ENCODE measurements at places on chromosomes 7 and 10.
A peak's percentile ranks its signal among the peaks of the same experiment; 100 is the strongest.

GRCh38 chr10:114073395-114074186, 29.9 kb downstream of the ADRB1 start:
- no peak for DNase-seq

GRCh38 chr10:27241652-27242472, 1.3 kb upstream of the ACBD5 start:
- peak; percentile 88 for DNase-seq

DNA sequence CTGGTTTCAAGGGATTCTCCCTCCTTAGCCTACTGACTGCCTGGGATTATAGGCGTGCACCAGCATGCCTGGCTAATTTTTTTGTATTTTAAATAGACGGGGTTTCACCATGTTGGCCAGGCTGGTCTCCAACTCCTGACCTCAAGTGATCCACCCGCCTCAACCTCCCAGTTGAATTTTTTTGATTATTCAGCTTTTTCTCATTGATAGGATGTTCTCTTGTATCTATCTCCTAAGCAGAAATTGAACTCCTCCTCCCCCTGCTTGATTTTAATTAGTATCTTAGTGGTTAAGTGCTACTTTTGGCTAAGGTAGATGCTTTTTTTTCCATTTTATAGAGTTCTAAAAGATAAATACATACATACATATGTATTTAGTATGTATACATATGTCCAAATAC, 101.0 kb downstream of the ZNF277 start:
- no peak for DNase-seq

DNA sequence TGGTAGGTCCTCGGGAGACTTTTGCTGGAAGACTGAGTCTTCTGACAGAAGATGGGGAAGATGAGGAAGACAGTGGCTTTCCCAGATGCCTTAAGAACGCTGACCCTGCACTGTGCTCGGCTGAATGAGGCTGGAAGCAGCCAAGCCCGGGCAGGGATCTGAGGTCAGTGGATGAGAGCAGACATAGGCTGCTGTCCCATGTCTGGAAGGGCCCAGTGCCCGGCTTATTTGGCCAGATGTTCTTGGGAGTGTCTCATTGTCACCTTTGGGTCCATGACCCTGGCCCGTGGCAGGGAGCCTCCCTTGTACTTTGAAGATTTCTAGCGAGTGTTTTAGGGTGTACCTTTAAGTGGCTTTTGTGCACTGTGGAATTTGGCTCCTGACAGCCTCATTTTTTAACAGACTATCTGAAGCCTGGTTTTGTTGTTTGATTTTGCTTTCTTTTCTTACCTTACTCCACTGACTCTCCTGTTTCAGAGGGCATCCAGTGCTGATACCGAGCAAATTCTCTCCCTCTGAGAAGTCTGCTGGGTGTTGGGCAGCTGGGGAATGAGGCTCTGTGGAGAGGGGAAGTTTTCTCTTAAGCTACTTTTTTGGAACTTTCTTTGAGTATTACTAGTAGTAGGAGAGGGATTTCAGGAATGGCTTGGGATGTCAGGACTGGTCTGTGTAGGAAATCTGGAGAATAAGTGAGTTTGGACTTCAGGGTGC, 61.4 kb downstream of the CREB5 start:
- DNase-seq: no peak

GRCh38 chr10:8712656-8713055, 658.2 kb downstream of the GATA3 start:
- DNase-seq: no peak

DNA sequence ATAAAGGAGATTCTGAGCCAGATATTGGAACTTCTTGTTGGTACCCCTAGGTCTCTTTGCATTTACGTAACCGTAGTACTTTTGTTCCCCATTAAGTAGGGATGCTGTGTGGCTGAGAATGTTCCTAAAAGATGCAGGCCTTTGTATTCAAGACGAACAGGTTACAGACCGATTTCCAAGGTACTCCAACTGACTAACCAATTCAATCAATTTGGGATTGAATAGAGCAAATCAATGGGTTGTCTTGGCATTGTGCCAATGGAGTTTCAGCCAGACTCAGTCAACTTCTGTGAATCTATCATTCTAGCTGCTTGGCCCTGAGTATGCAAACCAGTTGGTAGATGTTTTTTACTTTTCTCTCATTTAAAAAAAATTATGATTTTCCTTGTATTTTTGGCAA, 347.3 kb upstream of the NPVF start:
- DNase-seq: no peak

GRCh38 chr10:70662362-70663220, 9.7 kb upstream of the ADAMTS14 start:
- no peak for DNase-seq

- DNase-seq: no peak
These were observed 135.5 kb downstream of the SLIT1 start for GRCh38 chr10:97050205-97050745.

- no peak for DNase-seq
These were observed 194.3 kb downstream of the ZMYND11 start for GRCh38 chr10:329361-330099.

DNA sequence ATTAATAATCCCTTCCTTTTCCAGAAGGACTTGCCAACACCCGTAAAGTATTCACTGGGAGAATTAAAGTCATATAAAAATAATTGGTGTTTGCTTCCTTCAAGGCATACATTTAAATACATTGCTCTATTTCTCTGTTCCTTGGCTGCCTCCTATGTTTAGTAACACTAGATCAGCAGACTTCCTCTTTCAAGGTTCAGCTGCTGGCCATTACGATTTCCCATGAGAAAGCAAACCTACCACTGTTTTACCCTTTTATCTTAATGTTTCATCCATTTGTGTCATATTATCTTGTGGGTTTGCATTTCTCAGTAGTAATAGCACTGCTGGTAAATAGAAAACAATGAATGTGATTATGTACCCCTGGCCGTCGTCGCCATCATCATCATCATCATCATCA, 313.8 kb upstream of the BMPER start:
- no peak for DNase-seq

DNA sequence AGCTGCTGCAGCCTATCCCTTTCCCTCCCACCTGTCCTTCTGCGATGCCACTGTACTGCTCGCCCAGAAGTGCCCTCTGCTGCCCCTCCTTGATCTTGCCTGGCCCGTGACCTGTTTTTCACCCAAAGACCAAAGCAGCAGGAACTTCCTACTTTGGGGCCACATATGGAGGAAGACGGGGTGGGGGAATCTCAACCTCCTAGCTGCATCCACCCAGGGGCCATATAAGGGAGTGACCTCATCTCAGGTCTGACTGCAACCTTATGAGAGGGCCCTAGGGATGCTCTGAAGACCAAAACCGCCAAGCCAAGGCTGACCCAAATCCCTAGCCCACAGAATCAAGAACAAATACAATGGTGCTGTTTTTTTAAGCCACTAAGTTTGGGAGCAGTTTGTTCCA, 15.7 kb downstream of the PRKCQ start:
- DNase-seq: no peak

DNA sequence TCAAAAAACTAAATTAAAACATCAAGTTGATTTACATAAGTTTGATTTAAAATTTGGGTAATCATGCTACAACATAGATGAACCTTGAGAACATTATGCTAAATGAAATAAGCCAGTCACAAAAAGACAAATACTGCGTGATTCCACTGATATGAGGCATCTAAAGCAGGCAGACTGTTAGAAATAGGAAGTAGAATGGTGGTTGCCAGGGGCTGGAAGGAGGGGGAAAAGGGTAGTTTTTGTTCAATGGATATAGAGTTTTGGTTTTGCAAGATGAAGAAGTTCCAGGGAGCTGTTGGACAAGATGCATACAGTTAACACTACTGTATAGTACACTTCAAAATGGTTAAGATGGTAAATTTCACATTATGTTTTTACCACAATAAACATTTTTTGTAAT, 45.0 kb upstream of the IFRD1 start:
- no peak for DNase-seq

- no peak for DNase-seq
These were observed 170.4 kb downstream of the BMPER start for GRCh38 chr7:34075523-34076370.

DNA sequence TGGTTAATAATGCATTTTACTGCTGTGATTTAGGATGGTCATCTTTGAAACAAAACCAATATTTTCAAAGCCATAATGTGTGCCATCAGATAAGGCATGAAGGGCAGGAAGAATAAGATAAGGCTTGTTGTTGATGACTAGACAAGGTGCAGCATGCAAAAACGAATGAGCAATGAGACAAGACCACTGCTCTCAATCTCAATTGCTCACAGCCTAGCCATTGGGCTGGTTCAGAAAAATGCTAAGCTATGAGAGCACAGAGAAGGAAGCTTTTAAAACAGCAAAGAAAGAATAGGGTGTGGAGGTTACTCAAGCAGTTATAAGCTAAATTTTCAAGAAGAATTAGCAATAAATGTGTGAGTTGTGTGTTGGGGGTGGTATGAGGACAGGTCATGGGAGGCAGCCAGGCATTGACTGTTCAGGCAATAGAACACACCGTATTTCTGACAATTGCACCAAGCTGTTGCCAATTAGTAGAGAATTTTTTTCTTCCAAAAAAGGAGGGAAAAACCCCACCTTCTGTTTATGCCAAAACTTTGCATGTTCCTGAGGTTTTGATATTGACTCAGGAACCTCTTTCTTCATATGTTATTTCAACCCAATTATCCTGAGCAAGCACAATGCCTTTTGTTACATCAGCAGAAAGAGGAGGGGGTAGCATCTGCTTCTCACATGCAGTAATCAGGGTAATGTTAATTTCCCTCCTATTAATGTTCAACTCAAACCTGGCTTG, 276.5 kb downstream of the HDAC9 start:
- no peak for DNase-seq

DNA sequence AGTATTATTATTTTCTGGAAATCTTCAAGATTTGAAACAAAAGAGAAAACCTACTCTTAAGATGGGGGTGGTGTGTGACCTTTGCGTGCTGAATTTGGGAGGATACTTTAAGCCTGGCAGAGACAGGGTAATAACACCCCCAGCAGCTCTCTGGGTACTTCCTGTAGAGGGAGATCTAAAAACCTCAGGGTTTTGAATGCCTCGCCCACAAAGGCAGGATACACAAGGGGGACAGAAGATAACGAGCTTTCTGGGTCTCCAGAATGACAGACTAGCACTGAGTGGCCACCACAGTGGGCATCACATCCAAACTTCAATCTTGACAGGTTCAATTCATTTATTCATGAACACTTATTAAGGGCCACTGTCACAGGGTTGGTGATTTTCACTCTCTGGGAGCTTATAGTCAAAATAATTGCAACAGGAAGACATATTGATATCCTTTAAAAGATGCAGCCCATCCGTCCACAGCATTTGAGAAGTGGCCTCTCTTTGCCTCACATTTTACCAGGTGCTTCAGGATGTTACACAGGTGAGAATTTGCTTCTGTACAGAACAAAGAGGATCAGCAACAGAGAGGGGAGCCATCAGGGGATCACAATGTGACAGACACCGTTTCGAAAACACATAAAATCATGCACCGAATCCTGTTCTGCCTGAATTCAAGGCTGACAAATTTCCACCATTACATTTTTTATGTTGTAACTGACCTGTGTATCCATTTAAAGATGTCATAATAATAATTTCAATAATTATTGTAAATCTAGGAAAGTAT, 14.3 kb downstream of the CPA1 start:
- DNase-seq: no peak

- no peak for DNase-seq
These were observed 102.0 kb upstream of the ARMC3 start for GRCh38 chr10:22825841-22826240.

- DNase-seq: no peak
These were observed 51.2 kb upstream of the RELN start for GRCh38 chr7:104040666-104041065.

DNA sequence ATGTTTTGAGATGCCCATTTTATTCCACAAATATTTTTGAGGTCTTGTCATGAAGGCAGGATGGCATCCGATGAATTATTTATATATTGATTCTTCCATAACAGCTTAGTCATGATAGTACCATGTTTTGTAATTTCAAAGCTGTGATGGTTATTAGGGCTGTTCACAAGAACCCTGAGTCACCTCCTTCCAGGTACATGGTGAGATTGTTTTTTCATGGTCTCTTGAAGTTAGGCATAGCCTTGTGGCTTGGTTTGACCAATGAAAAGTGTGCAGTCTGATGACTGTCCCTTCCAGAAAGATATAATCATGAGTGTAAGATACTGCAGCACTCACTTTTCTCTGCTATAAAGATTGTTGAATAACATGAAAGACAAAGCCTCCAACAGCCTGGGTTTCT, 274.8 kb downstream of the FGFR2 start:
- DNase-seq: no peak

DNA sequence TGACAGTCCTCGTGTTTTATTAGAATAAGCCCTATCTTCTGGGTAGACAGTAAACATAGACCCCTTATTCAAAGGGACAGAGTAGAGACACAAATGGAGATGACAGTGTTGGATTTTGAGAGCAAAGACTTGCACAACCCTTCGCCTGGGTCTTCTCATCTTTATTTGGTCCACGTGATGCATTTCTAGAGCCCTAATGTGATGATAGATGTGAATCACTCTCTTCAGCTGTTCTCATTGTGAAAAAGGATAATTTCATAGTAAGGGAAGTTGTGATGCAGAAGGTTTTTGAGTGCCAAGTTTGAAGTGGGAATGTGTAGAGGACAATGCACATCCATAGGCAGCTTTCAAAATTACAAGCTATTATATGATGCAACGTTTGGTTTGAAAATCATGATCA, 86.3 kb downstream of the CREB5 start:
- no peak for DNase-seq

GRCh38 chr7:55077561-55078410, 59.0 kb downstream of the EGFR start:
- no peak for DNase-seq

DNA sequence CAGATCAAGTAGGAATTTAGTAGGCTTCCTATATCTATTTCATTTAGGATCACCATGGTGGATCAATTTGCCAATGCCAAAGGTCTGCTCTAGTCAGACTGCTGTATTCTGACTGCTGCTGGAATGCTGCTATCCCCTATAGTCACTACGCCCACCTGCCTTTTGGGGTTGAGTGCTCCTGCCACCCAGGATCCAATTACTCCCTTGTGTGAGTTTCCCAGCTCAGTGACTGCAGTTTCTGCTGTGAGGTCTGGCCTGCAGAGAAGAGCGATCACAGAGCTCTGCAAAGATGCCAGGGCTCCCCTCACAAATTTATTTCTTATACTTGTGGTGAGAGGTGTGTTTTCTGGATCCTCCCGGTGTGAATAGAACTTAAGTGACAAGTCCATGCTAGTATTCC, 88.1 kb upstream of the FOXI2 start:
- no peak for DNase-seq

DNA sequence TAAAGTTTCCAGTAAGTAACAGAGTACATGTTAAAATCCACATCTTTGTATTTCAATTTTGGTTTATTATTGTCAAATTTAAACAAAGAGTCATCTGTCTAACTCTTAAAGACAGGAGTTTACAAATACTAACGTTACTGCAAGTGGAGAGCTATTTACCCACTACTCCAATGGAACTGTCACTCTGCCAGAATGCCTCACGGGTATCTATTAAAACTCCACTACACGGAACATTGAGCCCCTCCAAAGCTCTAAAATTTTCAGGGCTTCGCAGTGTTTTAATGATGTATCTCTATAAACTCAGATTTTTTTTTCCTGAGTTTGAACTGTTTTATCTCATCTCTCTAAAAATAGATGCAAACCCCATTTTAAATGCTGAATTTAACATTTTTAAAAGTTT, 388.7 kb upstream of the SEMA3A start:
- DNase-seq: no peak

GRCh38 chr7:121008816-121009215, 20.3 kb downstream of the CPED1 start:
- DNase-seq: no peak
